ENCODE measurements at places on chromosomes 3 and 15.

- DNase-seq = no peak
Measured at GRCh38 chr3:150447631-150448465, 39.8 kb downstream of the TSC22D2 start.

DNA sequence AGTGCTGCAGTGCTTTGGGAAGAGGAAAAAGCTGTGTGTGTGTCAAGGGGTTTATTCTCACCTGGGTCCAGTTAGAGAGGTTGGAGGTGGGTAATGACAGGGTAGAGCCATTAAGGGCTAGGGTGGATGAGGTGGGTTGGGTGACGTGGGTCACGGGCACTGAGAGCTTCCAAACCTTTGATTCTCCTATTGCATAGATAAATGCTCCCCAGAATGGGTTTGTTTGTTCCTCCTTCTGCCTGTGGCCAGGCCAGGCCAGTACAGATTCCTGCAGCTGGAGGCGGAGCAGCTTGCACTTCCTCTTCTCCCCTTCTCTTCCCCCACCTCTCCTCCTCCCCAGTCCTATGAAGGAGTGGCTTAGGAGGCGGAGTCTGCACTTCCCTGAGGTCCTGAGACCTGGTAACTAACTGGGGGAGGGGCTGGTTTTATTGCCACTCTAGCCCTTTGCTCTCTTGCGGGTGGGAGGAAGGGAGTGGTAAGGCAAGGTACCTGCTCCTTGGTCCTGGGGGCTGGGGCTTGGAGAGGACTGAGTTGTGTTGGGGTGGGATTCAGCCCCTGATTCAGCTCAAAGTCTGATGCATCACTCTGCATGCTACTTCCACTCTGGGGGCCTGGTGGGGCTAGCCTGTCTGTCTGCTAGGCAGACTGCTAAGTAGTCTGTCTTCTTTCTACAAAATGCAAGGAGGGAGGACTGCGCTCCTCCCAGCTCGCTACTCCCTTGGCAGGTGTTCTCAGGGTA lies 3.5 kb downstream of the SPINT1 start:
- DNase-seq = no peak

DNA sequence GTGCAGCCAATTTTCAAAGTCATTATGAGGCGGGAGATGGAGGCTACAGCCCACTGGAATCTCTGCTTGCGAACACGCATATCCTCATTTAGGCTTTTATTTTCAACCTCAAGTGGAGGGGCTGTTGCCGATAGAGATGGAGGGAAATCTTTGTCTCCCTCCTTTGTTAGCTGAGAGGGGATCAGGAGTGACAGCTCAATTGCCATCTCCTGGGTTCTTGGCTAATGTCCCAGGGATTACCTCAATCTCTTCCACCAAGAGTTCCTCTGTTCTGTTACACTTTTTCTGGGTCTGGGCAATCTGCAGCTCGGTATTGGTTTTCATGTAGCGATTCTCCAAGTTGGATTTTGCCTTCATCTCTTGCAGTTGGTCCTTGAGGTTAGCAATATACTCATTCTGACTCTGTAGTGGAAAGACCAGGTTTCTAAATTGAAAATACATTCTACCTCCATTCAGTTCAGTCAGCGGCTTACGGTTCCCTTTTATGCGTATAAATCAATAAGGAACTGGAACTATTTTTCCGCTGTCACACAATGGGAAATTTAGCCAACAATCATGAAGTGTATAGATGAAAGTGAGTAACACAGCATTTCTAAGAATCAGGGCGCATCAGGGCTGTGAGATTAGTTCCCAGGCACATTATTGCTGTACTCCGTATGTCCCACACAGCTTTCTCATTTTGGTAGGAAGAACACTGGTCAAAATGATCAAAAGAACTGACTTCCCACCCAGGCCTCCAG lies 36.2 kb upstream of the RPL35A start:
- DNase-seq = no peak

GRCh38 chr15:65222891-65223290 lies 11.6 kb upstream of the CILP start:
- no peak for DNase-seq

GRCh38 chr3:34634939-34635338 lies 836.5 kb downstream of the PDCD6IP start:
- no peak for DNase-seq

- no peak for DNase-seq
Measured at GRCh38 chr3:119343719-119344118, 49.5 kb downstream of the ARHGAP31 start.
